ENCODE measurements at places on chromosomes 6 and 20.

DNA sequence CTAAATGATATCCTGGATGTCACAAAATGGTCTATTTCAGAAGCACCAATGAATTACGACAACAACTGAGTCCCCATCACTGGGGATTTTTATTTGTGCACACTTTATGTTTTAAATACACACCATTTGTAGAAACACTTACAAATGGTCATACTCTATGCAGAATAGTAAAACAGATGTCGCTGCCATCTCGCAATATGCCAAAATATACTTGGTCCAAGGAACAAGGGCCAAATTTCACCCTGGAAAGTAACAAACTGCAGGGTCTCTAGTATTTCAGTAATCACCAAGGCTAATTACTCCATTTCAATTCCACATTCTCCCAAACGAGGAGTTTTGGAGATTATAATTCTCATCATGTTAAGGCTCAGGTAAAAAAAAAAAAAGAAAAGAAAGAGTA, 215.2 kb downstream of the LMBRD1 start:
- no peak for DNase-seq

DNA sequence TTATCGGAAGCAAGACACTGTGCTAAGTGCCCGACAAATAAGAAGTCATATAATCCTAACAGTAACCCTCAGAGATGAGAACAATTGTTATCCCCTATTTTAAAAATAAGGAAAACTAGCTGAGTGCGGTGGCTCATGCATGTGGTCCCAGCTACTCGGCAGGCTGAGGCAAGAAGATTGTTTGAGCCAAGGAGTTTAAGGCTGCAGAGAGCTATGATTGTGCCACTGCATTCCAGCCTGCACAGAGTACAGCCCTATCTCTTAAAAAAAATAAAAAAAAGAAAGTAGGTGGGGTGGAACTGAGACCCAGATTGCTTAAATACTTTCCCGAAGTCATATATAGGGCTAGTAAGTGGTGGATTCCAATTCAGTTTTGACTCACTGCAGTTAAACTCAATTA, 84.7 kb downstream of the UST start:
- DNase-seq = no peak

DNA sequence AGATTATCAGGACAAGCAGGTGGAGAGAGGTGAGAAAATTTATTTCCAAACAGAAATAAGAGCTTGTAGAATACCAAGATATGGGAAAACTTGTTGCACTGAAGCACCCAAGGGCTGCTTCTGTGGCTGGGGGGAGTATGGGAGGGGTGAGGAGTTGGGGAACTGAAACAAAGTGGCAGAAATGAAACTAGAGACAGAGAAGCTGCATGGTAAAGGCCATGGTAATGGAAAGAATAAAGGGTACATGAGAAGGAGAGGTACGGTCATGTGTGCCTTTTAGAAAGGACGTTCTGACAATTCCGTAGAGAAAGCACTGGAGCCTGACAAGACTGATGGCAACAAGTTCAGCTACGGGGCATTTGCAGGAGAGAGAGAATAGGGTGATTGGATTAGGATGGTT, 51.6 kb upstream of the RIN2 start:
- DNase-seq = no peak

DNA sequence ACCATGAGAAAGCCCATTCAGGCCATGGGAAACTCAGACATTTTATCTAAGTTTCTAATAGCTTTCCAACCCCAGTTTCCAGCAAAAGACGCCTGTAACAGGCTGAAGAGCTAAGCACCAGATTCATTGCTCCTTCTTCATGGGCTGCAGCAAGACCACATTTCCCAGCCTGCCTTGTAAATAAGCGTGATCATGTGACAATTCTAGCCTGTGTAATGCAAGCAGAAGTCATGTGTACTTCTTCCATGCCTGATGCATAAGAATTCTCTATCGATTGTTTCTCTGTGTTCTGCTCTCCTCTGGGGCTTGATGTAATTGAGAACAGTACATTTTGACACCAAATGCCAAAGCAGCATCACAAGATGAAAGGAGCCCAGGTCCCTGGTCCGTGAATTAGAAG, 6.8 kb downstream of the PCSK2 start:
- DNase-seq = no peak

DNA sequence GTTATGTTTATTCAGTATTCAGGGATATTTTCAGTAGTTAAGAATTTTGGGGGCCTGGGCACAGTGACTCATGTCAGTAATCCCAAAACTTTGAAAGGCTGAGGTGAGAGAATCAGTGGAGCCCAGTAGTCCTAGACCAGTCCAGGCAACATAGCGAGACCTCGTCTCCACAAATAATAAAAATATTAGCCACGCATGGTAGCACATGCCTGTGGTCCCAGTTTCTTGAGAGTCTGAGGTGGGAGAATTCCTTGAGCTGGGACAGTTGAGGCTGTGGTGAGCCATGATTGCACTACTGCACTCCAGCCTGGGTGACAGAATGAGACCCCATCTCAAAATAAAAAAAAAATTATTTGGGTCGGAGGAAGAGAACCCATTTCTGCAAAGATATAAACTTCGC, 20.3 kb downstream of the ADGRG6 start:
- no peak for DNase-seq

DNA sequence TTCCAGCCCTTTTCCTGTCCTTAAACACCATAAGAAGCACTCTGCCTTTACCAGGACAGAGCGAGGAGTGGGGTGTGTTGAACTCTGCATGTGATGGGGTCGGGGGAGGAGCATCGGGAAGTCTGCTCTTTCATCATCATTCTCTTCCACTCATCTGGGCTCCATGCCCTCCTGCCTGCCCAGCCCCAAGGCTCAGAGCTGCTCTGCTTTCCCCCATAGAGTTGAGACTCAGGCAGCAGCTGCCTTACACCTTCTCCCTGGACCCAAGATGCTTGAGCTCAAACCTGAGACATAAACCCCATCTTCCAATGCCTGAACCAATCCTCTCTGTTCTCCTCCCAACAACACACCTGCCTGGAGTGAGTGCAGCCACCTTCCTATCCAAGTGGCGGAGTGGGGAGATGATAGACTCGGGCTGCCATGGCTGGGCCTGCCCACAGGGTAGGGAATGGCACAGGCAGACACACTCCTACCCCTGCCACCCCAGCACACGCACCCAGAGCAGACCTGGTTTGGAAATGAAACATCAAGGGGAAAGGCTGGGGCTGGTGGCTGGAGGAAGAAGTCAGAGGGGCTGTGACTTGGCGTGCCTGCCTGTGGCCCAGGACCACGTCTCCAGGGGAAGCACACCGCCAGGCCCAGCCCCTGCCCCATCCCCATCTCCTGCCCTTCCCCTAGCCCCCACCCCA, 28.4 kb downstream of the TFEB start:
- no peak for DNase-seq

DNA sequence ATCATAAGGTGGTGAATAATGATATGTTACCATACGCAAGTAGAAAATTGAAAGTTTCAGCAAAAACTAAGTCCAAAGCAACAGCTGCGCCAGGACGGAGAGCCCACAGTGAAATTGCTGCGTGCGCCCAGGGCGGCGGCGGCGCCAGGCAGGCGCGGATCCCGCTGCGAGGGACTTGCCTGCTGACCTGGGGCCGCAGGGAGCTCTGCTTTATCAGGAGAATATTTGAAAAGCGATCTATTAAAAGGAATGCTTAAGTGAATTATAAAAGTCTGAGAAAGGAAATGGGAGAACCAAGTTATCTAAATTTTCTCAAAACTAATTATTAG, 85.4 kb downstream of the THBS2 start:
- no peak for DNase-seq

DNA sequence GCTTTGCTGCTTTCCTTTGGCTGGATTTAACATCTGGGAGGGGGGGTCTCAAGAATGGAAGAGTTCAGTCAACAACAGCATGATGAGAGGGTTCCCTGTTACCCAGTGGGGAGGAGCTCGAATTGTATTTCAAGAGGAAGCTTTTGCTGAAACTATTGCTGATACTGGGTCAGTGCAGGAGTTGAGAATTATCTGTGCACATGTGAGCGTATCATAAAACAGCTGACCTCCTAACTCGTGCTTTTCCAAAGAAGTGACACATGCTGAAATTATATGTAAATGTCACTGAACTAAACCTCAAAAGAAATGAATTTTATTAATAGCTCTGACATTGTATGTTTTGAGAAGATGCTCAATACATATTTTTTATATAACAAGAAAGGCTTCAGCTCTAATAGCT, 96.3 kb downstream of the PHF3 start:
- no peak for DNase-seq

DNA sequence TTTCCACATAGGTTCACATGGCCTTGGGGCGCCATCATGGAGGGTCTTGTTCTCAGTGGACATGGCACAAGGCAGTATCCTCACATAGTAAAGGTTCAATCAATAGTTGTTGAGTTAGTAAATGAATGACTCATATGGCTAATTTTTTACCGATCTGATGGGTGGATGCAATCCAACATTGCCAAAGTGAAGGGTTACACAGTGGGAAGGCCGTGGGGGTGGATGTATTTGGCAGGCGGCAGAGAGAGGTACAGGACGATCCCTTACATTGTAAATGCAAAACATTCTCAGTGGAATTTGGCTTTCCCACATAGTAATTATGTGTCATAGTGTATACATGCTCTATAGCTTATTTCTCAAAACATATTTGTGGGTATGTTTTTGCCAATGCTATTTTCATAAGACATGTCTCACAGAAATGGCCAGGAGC, 21.0 kb upstream of the PDE7B start:
- no peak for DNase-seq

DNA sequence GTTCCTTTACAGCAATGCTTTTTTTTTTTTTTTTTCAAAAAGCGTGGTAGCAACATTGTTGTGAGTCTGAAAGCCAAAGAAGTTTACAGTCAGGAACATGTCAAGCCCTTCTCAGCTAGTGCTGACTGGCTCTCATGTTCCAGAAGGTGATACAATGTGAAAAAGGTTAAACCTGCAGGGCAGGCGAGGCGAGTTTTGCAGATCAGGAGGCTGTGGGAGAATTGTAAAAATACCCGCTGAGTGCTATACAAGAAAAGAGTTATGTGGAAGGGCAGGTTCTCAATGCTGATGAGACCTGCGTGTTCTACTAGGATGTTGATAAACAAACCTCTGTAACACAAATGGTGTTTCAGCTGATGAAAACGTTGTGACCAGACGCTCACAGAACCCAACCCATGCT, 30.9 kb upstream of the RPP40 start:
- DNase-seq = no peak

Measured in urothelium cell line (cell line).